ENCODE measurements at places on chromosomes 5 and 9.

DNA sequence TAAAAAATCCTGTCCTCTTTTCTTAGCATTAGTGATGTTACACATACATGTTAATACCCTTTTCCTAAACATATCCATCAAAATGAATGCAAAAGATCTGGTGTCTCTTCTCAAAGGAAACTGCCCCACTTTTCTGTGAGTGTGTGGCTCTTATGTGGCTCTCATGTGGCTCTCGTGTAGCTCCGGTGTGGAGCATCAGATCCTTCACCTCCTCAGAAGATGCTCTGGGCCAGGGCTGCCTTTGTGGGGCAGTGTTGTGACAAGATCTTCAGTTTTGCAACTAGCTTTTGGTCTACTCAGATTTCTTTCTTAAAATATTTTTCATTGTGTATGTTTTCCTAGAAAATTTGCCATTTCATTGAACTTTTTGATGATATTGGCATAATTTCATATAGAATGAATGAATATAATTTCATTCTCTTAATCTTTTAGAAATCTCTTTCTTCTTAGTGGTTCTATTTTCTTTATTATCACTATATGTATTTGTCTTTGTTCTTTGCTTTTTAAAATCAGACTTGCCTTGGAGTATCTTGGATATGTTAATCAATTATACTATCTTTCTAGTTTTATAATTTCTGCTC lies 19.4 kb downstream of the GARNL3 start:
- DNase-seq: peak; percentile 77

DNA sequence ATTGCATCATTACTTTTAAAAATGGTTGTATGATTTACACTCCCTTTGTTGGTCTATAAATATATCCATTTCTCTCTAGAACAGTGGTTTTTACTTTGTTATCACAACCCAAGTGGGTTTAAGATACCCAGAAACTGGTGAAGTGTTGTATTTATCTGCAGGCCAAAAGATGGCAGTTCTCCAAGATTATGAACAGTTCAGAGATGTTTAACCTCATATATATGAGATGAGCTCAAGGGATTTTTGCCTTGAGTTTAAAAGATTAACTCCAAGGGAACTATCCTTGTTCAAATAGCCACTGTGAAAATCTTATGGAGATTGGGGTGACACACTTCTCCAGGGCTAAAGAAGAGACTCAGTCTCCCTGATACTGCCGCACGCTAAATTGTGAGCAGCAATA lies 572.6 kb downstream of the TLE4 start:
- no peak for DNase-seq

- no peak for DNase-seq
Measured at GRCh38 chr5:140986117-140986521, 19.8 kb downstream of the PCDHAC2 start.

DNA sequence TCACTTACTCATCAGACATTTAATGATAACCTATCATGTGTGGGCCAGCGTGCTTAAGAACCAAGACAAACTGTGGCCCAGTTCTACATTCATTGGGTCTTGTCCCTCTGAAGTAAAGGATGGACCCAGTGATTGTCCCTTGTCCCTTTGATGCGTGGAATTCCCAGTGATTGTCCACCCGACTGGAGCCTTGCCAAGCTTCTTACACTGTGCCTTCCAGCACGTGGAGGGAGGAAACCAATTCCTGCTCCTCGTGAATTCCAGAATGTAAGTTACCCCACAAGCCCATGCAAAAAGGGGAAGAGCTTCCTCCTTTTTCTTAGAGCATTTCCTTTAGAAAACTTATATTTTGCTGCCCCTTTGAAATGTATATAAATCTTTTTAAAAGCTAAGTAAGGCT lies 7.9 kb downstream of the CKMT2 start:
- no peak for DNase-seq

DNA sequence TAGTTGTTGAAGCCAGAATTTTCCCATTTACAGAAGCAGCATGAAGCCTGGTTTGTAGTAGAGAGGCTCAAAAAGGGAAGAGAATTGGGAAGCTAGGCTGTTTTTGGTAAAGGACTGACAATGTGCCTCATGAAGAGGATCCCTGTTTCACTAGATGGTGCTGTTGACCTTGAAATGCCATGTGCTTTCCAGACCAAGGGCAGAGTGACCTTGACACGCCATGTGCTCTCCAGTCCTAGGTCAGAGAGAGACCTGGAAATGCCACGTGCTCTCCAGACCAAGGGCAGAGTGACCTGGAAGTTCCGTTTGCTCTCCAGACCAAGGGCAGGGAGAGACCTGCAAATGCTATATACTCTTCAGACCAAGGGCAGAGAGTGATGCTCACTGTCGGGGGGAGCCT lies 32.0 kb downstream of the UNC13B start:
- peak; percentile 29 for DNase-seq

- peak; percentile 3 for DNase-seq
Measured at GRCh38 chr5:13567819-13568218, 376.7 kb downstream of the DNAH5 start.

DNA sequence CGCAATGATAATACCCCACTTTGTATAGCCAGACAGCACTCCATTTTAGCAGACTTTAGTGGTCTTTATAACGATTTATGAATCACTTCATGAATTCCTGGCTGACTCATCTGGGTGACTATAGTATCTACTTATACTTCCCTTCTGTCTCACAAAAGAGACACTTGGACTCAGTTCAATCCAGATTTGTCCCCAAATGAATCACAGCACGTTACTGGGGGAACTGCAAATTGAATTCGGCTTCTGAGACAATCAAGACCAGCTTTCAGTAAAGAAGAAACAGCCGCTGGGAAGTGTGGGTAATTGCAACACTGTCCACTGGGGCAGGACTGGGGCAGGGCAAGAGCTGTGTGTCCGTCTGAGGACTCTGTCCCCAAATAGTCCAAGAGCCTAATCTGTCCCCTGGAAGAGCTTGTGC lies 337.3 kb upstream of the RFX3 start:
- peak; percentile 87 for DNase-seq

- peak; percentile 54 for DNase-seq
Measured at GRCh38 chr5:139903795-139904565, 108.4 kb downstream of the PSD2 start.

DNA sequence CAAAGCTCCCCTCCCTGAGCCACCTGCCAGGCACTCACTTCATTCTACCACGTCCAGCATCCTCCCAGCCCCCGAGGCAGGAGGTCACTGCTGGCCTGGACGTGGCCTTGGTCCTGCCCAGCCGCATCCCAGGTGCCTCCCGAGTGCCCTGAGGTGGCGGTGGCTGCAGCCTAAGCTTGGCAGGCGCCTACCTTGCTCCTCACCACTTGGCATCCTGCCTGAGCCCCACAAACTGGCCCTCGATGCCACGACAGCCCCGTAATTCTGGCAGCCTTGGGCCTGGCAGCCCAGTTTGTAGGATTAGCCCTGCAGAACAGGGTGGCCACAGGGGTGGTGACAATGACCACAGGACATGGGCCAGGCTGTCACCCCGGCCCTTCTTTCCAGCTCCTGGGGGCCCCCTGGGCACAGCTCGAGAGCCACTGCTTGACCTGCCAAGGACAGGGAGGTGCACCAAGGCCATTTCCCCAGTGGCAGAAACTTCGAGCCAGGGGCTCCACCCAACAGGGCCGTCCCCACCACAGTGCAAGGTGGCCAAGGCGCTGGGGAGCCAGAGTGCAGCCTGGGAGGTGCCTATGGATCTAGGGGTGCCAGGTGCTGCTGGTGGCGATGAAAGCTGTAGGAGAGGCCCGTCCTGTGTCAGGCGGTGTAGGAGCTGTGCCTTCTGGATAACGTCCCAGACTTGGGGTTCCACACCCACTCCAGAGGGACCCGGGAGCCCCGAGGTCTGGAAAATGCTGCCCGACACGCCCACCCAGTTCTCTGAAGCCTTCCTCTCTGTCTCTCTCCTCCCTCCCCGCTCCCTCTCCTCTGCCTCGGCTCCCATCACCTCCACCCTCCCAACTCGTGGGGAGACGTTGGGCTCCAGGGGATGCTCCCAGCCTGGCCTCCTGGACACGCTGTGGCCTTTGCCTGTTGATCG lies 18.4 kb downstream of the NKD2 start:
- no peak for DNase-seq

GRCh38 chr5:39501397-39501796 lies 76.6 kb upstream of the DAB2 start:
- peak; percentile 74 for DNase-seq

DNA sequence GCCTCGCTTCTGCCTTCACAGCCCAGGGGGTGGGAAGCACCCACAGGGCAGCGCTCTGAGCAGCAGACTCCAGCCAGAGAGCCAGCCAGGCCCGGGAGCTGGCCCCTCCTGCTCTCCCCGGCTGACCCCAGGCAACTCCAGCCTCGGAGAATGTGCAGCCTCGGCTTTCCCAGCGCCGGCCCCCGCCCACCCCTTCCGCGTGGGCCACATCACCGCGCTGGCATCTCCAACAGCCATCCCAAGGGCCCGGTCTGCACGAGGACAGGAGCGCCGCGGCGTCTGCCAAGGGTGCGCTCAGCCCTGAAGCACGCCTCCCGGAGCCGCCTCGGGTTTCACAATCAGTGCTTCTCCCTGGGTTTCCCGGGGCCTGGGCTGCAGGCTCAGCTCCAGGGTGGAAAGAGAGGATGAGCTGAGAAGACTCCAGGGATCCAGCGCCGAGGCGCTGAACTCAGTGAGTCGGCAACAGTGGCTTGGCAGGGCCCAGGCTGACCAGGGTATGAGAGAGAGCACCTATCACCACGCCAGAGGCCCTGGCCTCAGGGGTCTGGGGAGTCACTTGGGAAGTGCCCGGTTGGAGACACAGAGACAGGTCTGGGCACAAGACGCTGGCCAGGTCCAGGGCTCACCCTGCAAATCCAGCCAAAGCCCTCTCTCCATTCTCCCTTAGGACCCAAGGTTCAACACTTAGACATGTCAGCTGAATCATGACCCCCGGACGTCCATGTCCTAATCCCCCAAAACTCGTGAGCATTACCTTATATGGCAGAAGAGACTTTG lies 79.6 kb downstream of the ADAMTS2 start:
- peak; percentile 100 for DNase-seq

GRCh38 chr5:66814146-66814991 lies 218.2 kb downstream of the MAST4 start:
- peak; percentile 80 for DNase-seq

GRCh38 chr9:6183227-6183551 lies 32.4 kb upstream of the IL33 start:
- no peak for DNase-seq

DNA sequence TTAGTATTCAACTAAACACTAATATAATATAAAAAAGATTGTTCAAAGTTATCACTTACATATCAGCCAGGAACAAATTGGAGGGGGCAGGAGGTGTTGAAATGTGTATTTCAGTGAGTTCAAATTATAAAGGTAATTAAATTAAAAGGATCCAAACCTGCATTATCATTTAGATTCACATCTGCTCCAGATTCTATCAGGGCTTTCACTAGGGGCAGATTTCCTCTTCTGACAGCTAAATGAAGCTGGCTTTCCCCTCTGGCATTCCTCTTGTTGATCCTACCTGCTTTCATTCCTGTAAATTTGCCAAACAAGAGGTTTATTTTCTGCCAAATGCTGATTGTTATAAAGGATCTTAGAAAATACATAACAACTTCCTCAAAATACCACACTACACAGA lies 86.3 kb upstream of the GCNT4 start:
- no peak for DNase-seq

GRCh38 chr5:115514220-115514619 lies 30.4 kb downstream of the FEM1C start:
- no peak for DNase-seq

DNA sequence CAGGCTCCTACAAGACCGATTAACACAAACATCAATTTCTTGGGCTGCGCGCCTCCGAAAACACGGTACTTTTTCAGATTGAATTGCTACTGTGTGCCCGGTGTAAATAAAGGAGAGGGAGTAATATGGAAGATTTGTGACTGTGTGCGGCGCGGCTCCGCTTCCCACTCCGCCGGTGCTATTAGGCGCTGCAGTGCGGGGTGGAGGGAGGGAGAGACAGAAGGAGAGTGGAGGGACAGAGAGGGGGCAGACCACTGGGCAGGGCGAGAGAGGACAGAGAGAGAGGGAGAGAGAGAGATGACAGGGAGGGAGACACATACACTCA lies 24.7 kb upstream of the RNU6ATAC start:
- DNase-seq: peak; percentile 36

DNA sequence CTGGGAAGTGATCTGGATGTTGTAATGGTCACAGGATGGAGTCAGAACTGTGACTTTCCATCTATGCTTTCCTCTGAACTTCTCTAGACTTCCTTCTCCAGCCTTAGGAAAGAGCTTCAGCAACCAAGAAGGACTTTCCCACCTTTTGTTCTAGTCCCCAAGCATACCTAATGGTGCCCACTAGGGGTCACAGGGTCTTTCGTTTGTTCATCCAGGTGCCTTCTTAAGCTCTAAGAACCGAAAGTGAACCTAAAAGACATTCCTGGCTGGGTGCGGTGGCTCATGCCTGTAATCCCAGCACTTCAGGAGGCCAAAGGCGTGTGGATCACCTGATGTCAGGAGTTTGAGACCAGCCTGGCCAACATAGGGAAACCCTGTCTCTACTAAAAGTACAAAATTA lies 1.8 kb upstream of the WNT8A start:
- DNase-seq: no peak

GRCh38 chr5:505951-506525 lies 18.2 kb downstream of the SLC9A3 start:
- no peak for DNase-seq

DNA sequence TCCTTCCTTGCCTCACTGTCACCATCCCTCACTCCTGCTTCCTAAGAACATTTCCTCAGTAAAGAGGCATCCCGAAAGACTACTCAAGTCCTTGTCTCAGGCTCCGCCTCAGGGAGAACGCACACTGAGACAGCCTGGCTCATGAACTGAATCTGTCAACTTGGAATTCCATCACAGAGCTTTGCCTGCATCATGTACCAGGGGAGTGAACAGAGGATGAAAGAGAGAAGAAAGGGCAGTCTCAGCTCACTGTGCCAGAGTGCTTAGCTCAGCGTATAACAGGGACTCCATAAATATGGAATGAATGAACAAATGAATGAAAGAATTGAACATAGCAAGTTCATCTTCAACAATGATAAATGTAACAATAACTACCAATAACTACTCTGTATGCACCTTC lies 68.7 kb upstream of the SLC1A3 start:
- DNase-seq: no peak

DNA sequence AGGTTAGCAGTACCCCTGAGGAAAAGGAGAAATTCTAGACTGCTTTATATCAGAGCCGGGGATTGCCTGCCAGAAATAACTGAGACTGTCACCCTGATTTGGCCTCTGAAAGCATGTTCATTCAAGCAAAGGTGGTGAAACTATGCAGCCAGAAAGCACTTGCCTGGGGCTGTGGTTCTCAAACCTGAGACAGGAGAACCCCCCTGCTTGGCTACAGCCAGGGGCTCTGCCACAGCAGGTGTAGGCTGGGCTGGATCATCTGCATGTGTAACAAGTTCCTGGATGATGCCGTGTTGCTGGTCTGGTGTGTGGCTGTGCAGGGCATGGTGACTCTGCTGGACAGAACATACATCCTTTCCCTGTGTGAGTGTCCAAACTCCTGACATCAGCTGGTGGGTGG lies 157.8 kb downstream of the NXNL2 start:
- DNase-seq: no peak

DNA sequence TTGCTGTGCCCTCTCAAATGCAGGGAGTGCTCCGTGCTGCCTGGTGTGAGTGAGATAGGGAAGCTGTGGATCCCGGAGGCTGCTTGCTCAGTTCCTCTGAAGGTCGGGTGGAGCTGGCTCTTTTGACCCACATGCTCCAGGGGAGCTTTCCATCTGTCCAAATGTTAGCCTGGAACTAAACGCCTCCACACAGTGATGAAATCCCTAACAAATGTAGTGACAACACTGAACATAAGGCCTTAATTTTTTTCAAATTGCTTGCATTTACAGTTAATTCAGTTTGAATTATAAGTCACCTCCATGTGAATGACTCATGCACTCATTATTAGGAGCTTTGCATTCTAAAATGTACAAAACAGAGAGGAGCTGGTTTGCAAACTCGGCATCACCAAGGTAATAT lies 27.0 kb downstream of the PRDM6 start:
- DNase-seq: peak; percentile 66

- DNase-seq: no peak
Measured at GRCh38 chr9:8062459-8062858, 262.9 kb upstream of the DMAC1 start.
